ENCODE measurements at places on chromosomes 5 and 9.

DNA sequence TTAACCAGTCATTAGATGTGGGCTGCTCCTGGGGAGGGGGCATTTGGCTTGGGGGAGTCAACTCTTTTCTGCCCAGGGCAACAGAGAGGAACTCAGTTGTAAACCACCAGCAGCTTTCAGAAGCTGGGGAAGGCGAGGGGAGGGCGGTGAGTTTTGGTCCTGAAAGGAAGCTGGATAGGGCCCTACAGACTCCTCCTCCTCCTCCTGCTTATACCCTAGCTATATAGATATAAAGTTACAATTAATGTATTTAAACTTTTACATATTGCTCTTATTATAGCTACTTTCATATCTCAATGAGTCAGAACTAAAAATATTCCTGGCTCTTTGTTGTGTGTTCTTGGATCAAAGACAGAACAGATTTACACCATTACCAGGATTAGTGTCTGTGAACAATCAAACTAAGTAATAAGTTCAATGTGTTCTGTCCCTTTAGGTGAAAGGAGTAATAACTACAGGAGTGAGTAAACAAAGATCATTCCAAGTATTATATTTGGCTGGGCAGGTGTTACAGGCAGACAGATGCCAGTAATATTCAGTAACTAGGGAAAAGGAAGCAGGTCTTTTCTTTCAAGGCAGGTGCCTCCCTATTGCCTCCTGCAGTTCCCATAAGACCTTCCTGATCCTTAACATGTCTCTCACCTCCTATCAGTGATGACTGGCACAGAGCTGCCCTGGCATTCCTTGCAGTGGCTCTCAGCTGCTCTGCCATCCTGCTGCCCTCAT lies 20.5 kb upstream of the VPS13A start:
- DNase-seq: no peak

DNA sequence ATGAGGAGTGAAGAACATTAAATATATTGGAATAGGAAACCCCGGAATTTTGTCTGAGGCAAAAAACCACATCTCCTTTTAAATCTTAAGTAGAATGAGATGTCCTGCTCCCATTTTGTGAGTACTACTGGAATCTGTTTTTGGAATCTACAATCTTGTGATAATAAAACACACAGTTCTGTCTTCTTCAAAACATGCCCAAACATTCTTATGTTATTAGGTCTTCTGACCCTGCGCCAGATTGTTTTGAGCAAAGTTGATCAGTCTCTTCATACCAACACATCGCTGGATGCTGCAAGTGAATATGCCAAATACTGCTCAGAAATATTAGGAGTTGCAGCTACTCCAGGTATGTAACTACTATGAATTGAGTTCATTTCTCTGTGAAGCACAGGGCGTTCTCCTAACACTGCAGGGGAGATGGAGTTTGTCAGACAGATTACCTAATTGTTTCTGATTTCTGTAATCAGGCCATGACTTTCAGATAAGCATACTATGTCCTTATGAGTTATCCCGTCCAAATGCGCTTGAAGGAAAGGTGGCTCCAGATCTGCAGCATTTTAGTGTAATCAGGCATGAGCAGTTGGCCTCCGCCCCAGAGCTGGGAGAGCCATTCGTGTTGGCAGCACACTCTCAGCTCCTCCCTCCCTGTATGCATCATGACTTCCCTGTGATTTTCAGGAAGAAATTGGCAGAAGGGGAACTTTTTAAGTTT lies 88.0 kb downstream of the NLN start:
- DNase-seq: no peak

GRCh38 chr9:113183956-113184488 lies 33.2 kb downstream of the SLC31A2 start:
- no peak for DNase-seq

DNA sequence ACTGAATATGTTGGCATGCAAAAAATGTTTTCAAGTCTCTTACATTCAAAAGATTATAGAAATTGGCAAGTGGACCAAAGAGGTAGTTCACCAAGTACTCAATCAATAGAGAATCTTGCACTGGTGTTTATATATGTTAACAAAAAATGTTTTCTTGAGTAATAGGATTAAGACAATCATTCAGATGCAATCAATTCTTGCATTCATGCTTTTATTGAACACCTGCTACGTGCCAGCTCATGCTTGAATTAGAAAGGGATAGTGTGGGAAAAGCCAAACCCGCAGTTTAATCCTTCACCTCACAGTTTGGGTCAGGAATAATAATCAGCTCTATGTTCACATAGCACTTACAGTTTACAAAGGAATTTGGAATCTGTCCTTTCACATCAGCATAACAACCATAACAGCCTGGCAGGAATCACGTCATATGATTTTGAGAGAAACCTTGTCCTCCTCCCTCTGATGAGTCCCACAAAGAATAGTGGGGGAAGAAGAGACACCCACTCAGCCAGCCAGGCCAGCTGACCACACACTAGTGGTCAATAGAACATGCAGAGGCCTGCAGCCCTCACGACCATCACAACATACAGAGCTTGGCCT lies 36.8 kb upstream of the FRRS1L start:
- DNase-seq: no peak

DNA sequence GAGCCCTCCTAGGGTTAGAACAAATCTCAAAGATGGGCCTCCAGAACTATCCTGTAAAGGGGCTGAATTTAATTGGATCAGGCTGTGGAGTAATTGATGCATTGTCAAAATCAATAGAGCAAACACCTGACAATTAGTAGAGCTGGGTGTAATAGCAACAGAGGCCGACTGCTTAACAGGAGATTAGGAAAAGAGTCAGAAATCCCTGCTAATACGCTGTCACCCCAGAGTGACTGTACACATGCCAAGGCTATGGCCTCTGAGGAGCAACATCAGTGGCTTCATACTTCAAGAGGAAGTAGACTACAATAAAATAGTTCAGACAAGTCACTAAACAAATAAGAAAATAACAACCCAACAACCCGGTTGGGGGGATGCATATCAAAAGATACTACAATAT lies 18.7 kb upstream of the GRPEL2 start:
- DNase-seq: no peak

DNA sequence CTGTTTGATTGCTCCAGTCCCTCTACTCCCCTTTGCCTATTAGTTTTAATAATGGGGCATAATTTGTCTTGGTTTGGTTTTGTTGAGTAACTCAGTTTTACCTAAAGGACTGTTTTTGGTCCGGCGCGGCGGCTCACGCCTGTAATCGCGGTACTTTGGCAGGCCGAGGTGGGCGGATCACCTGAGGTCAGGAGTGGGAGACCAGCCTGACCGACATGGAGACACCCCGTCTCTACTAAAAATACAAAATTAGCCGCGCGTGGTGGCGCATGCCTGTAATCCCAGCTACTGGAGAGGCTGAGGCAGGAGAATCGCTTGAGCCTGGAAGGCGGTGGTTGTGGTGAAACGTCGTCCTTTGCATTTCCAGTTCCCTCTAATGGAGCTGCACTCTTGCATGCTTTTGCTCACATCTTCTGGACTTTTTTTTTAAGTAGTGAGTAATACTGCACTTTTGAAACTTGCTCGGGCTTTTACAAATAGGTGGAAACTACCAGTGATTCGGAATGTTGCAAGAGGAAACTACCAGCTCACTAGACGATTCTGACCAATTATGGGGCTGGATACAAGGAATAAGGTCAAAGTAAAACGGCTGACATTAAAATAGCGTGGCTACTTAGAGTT lies 721 bp upstream of the MAML1 start:
- peak; percentile 93 for DNase-seq

DNA sequence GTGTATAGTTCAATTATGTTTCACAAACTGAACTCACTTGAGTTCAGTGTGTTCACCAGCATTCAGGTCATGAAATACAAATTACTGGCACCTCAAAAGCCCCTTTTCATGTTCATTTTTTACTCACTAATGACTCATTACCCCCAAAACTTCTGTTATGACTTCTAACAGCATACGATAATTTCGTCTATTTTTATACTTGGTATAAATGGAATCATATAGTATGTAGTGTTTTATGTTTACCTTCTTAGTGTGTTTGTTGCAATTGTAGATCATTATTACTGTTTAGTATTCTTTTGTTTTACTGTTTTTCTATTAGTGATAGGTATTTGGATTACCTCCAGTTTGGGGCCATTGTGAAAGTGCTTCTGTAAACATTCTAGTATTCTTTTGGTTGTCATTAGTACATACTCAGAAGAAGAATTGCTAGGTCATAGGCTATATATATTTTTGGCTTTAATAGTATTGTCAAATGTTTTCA lies 33.4 kb downstream of the DDX4 start:
- no peak for DNase-seq

DNA sequence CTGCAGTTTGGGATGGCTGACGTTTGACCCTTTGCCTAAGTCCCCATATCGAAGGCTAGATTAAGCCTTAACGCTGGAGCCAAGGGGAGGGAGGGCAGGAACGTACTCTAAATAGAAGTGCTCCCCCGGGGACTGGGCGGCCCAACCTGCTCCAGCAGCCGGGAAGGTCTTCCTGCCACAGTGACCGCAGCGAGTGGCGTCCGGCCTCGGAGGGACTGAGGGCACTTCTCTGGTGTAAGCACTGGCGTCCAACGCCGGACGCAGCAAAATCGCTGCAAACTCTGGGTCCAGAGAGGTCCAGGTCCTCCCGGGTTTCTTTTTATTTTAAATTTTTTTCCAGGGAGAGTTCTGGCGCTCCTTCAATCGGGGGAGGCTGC lies 505 bp upstream of the ACER2 start:
- no peak for DNase-seq

GRCh38 chr5:63953217-63953616 lies 9.0 kb downstream of the HTR1A start:
- no peak for DNase-seq

- no peak for DNase-seq
These were observed 262.0 kb upstream of the TRPM3 start for GRCh38 chr9:71383308-71383940.
